Osteoblast (primary cell): ENCODE measurements at places on chromosomes 1 and 21.

DNA sequence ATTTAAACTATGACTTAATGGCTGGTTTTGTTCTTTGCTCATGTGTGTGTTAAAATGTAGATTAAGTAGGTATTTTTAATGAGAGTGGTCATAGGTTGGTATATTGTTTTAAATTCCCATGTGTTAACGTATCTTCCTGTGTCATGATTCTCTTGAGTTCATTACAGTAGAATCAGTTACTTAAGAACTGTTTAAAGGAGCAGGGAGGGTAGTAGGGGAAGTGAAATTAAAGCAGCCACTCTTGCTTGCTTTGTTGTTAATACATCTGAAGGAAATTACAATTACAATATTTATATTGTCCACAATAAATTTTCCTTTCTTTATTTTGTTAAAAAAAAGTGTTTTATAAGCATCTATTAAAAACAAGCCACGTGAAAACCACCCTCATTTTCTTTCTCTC lies 119.2 kb upstream of the KIAA1614 start:
- H3K27me3 ChIP-seq: no peaks in the 10 kb centered on the region
- H3K4me3 ChIP-seq: no peak overlapping the region
- H3K27ac ChIP-seq: no peak overlapping the region
- H3K36me3 ChIP-seq: no peaks in the 10 kb centered on the region
- H3K4me1 ChIP-seq: peaks cover 10% of the 10 kb centered on the region

GRCh38 chr1:117466761-117467160 lies 99.5 kb downstream of the MAN1A2 start:
- H3K4me1 ChIP-seq: peaks cover 8% of the 10 kb centered on the region
- H3K27me3 ChIP-seq: no peaks in the 10 kb centered on the region
- no peak overlapping the region for H3K4me3 ChIP-seq
- no peak for DNase-seq
- no peaks in the 10 kb centered on the region for H3K36me3 ChIP-seq

- H3K4me1 ChIP-seq: no peaks in the 10 kb centered on the region
- DNase-seq: no peak
- H3K27ac ChIP-seq: no peak overlapping the region
- no peaks in the 10 kb centered on the region for H3K36me3 ChIP-seq
- H3K27me3 ChIP-seq: no peaks in the 10 kb centered on the region
- H3K4me3 ChIP-seq: no peak overlapping the region
These were observed 104.5 kb downstream of the KCNJ6 start for GRCh38 chr21:37811711-37812110.

GRCh38 chr1:154403983-154404382 lies 1.2 kb upstream of the IL6R start:
- no peak overlapping the region for H3K4me3 ChIP-seq
- H3K27ac ChIP-seq: no peak overlapping the region
- H3K4me1 ChIP-seq: peaks cover 29% of the 10 kb centered on the region
- DNase-seq: no peak
- H3K36me3 ChIP-seq: no peaks in the 10 kb centered on the region

DNA sequence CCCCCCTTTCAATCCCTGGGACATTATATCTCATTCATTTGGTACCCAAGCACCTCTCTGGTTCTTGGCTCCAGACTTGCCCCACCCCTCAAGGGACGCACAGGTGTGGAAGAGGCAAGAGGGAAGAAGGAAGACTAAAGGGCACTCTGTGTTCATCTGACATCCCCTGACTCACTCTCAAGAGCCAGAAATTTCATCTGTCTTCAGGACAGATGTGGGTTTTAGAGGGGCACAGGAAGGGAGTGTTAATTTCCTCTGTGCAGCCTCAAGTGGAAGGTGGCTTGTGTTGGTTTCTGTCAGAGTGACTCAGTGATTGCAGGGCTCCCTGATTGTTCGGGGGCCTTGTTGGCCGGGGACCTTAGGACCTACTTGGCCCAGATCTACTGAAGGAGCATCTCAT lies 2.4 kb downstream of the C2CD4D start:
- peaks cover 26% of the 10 kb centered on the region for H3K4me1 ChIP-seq
- H3K27ac ChIP-seq: no peak overlapping the region
- H3K27me3 ChIP-seq: peaks cover 49% of the 10 kb centered on the region
- no peak for DNase-seq
- H3K36me3 ChIP-seq: no peaks in the 10 kb centered on the region
- H3K4me3 ChIP-seq: no peak overlapping the region

DNA sequence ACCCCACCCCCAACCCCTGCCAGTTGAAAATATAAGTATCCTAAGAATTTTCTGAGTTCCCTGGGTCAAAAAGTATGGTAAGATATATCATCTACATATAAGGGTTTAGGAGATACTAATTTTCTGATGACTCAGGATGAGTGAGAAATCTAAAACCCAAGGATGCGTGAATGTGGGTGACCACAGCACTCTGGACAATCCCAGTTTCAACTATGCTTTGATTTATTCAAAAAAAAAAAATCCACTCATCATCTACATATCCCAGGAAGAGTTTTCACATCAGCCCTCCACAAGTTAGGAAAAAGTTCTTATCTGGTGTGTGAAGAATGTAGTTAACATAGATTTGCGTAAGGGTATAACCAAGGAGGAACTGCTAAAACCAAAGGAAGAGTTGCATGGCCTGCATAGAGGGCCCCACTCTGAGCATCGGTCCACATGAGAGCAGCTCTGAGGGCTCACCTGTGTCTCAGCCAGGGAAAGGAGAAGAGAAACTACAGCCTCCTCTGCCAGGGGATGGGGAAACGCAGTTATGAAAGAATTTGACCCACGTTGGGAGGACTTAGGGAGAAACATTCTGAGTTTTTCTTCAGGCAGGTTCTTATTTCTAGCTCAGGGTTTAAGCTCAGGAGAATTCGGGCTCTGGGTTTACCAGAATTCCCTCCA lies 18.8 kb downstream of the LAMB3 start:
- no peaks in the 10 kb centered on the region for H3K36me3 ChIP-seq
- no peaks in the 10 kb centered on the region for H3K27me3 ChIP-seq
- no peak overlapping the region for H3K27ac ChIP-seq
- peaks cover 12% of the 10 kb centered on the region for H3K4me1 ChIP-seq
- no peak overlapping the region for H3K4me3 ChIP-seq

DNA sequence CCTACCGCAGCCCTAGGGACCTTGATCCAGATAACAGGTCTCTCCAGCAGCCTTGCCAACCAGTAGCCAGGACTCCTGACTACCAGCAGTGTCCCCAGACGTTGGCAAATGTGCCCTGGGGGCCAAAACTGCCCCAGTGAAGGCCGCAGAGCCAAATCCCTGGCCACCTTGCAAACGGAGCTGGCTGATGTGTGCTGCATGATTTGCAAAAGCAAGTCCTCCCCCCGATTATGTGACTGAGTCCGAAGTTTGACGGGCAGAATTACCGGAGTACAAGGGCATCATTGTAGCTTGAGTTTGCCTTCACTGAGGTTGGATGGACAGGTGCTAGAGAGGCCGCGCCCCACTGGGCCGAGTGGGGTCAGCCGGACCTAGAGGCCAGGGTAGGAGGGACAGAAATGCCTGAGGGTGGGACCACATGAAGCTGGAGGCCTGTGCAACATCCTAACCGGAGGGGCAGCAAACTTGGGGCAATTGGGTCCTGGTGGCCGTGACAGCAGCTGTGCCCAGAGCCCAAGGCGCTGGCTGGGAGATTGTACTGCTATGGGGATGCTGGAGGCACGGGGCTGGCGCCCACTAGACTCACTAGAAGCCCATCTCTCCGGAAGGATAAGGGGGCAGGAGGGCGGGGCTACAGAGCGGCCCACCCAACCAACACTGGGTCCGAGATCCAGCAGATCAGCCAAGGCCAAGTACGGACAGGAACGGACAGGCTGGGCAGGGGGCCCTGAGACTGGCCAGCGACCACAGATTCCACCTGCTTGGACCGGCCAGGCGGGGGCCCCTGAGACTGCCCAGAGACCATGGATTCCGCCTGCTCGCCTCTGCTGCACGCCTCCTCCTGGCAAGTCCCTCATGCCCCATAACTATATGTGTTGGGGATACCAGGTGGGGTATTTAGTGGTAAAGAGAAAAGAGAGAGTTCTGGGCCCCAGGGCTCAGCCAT lies 2.8 kb downstream of the ARHGEF16 start:
- H3K27ac ChIP-seq: no peak overlapping the region
- H3K4me1 ChIP-seq: no peaks in the 10 kb centered on the region
- H3K27me3 ChIP-seq: peaks cover 10% of the 10 kb centered on the region
- peak; percentile 71 for DNase-seq

DNA sequence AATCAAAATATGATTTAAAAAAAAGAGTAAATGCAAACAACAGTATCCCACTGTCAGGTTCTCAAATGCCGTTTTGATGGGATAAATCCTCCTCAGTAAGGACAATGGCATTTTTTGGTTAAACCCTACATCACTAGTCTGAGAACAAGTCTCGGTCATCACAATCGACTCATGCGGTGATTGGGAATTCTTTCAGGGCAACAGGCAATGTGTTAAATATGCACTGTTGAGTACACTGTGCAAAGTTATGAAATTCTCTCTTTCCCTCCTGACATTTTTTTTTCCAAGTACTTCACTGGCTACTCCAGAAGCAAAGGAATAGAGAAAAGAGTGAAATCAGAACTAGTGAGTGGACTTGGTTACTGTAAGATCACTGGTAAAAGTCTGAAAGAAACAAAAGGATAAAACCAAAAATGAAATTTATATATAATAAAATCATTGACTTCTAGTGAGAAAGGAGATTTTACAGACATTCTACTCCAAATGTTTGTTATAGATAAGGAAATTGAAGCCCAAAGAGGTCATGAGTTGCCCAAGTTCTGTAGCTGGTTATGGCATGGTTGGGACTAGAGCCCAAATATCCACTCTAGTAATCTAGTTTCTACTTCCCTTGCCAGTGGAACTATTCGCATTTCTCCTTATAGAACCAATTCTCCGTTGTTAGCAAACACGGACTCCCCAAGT lies 111.3 kb downstream of the TGFBR3 start:
- H3K4me1 ChIP-seq: peaks cover 4% of the 10 kb centered on the region
- DNase-seq: peak; percentile 84
- H3K27ac ChIP-seq: peak overlapping the region; percentile 40
- H3K36me3 ChIP-seq: no peaks in the 10 kb centered on the region

GRCh38 chr1:75733661-75734060 lies 9.2 kb downstream of the ACADM start:
- no peaks in the 10 kb centered on the region for H3K27me3 ChIP-seq
- peaks cover 7% of the 10 kb centered on the region for H3K4me1 ChIP-seq
- peaks cover 27% of the 10 kb centered on the region for H3K36me3 ChIP-seq

GRCh38 chr1:84073266-84073665 lies 70.8 kb upstream of the PRKACB start:
- H3K36me3 ChIP-seq: no peaks in the 10 kb centered on the region
- H3K4me1 ChIP-seq: peaks cover 2% of the 10 kb centered on the region
- H3K27ac ChIP-seq: no peak overlapping the region

GRCh38 chr1:26788515-26788785 lies 700 bp downstream of the PIGV start:
- peaks cover under 1% of the 10 kb centered on the region for H3K36me3 ChIP-seq
- DNase-seq: no peak
- H3K4me3 ChIP-seq: peak overlapping the region; percentile 76
- peak overlapping the region; percentile 98 for H3K27ac ChIP-seq

DNA sequence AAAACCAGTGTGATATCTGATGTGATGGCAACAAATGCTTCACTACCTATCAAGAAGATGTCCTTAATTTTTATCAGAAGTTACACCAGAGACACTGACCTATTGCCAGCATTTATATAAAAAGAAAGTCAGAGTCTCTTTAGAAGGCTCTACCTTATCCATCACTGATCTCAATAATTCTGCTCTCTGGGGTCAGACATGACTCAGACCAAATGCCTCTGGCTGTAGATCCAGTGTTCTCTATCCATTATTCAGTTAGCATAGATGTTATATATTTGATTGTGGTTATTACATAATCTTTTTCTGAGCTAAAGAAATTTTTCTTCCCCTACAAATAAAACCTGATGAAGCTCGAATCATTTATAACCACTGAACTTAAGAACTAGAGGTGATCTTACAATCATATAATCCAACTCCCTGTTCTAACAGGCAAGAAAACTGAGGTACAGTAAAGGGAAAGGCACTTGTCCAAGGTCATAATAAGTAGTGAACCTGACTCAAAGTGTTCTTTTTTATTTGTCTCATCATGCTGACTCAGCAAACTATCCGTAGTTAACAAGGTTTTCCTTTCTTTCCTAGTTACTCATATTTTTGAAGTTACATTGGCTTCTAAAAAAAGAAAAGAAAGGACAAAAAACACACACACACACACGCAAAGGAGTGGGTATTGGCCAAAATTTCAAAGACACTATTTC lies 43.6 kb upstream of the ESRRG start:
- no peaks in the 10 kb centered on the region for H3K4me1 ChIP-seq
- H3K4me3 ChIP-seq: no peak overlapping the region
- H3K27ac ChIP-seq: no peak overlapping the region
- H3K36me3 ChIP-seq: no peaks in the 10 kb centered on the region
- no peaks in the 10 kb centered on the region for H3K27me3 ChIP-seq

GRCh38 chr1:172442843-172443565 lies 865 bp downstream of the PIGC start:
- peak overlapping the region; percentile 69 for H3K27ac ChIP-seq
- H3K27me3 ChIP-seq: no peaks in the 10 kb centered on the region
- H3K36me3 ChIP-seq: peaks cover 8% of the 10 kb centered on the region
- peak overlapping the region; percentile 87 for H3K4me3 ChIP-seq
- no peak for DNase-seq
- peaks cover 5% of the 10 kb centered on the region for H3K4me1 ChIP-seq

DNA sequence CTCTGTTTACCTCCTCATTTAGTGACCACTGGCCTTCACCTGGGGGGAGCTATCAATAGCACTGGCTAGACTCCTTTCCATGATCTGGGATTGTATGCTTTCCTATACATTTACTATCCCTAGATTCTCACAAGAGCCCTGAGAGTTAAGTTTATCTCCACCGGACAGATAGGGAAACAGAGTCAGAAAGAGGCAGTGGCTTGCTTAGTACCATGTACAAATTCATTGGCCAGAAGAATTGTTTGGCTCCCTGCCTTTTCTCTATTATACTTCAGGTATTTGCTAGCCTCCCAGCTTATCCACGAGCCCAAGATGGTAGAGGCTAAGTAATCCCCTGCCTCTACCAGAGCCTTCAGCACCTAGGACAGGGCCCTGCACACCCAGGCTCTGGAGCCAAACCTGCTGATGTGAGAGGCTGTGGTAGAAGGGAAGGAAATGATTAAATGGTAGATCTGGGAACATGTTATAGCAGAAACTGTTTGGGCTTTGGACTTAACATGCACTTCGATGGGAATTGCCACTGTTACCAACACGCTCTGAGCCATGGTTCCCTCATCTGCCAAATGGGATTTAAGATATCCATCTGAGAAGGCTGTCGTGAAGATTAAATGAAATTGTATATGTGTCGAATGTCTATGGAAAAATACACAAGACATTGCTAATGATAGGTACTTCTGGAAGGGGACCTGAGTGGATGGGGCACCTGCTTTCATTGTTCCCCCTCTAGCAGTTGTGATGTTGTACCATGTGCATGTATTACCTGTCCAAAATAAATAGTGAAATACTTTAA lies 3.1 kb upstream of the BLACAT1 start:
- peak; percentile 95 for DNase-seq
- H3K4me3 ChIP-seq: no peak overlapping the region
- no peaks in the 10 kb centered on the region for H3K4me1 ChIP-seq
- no peaks in the 10 kb centered on the region for H3K36me3 ChIP-seq

- no peak overlapping the region for H3K27ac ChIP-seq
- no peak overlapping the region for H3K4me3 ChIP-seq
- no peaks in the 10 kb centered on the region for H3K27me3 ChIP-seq
- H3K4me1 ChIP-seq: peaks cover 16% of the 10 kb centered on the region
These were observed 36.7 kb upstream of the RAP1A start for GRCh38 chr1:111582644-111583618.

GRCh38 chr1:31216016-31216415 lies 23.7 kb downstream of the NKAIN1 start:
- H3K4me1 ChIP-seq: no peaks in the 10 kb centered on the region
- no peak overlapping the region for H3K27ac ChIP-seq
- H3K36me3 ChIP-seq: no peaks in the 10 kb centered on the region
- H3K4me3 ChIP-seq: no peak overlapping the region

GRCh38 chr1:97144527-97144926 lies 422.9 kb downstream of the PTBP2 start:
- peak; percentile 4 for DNase-seq
- H3K36me3 ChIP-seq: no peaks in the 10 kb centered on the region
- no peak overlapping the region for H3K4me3 ChIP-seq
- H3K27me3 ChIP-seq: no peaks in the 10 kb centered on the region
- peak overlapping the region; percentile 77 for H3K27ac ChIP-seq
